NCI-H2081 treated with DMSO at 0.1 percent for 48 hours (cell line): ENCODE measurements at places on chromosomes 4 and X.

- no peak for DNase-seq
Observed at GRCh38 chrX:107709266-107709806, 66.3 kb downstream of the TSC22D3 start.

- DNase-seq = no peak
Observed at GRCh38 chr4:167721617-167722486, 370.5 kb upstream of the ANXA10 start.

DNA sequence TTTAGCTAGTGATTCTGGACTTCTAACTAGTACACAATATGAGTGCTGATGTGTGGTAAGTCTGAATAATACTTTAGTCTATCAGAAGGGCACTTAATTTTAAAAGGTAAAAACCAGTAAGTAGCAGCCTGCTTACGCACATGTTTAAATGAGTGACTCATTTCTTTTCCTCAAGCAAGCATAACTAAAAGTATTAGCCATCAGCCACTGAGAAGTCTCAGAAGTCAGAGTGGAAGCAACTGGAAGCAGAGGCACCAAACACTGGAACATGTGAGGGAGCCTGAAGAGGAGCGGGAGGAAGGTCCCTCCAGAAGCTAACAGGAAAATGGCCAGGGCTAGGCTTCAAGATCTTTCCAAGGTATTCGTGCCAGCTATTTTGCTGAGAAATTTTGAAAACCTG is 257.7 kb downstream of the RAPGEF2 start:
- DNase-seq = no peak

- no peak for DNase-seq
Observed at GRCh38 chr4:151519728-151520415, 110.9 kb downstream of the FHIP1A start.

GRCh38 chr4:163171590-163171989 is 4.9 kb upstream of the NAF1 start:
- DNase-seq = no peak

- DNase-seq = no peak
Observed at GRCh38 chr4:117637347-117637746, 396.9 kb upstream of the NDST3 start.

GRCh38 chr4:186765673-186766546 is 42.3 kb upstream of the FAT1 start:
- no peak for DNase-seq

DNA sequence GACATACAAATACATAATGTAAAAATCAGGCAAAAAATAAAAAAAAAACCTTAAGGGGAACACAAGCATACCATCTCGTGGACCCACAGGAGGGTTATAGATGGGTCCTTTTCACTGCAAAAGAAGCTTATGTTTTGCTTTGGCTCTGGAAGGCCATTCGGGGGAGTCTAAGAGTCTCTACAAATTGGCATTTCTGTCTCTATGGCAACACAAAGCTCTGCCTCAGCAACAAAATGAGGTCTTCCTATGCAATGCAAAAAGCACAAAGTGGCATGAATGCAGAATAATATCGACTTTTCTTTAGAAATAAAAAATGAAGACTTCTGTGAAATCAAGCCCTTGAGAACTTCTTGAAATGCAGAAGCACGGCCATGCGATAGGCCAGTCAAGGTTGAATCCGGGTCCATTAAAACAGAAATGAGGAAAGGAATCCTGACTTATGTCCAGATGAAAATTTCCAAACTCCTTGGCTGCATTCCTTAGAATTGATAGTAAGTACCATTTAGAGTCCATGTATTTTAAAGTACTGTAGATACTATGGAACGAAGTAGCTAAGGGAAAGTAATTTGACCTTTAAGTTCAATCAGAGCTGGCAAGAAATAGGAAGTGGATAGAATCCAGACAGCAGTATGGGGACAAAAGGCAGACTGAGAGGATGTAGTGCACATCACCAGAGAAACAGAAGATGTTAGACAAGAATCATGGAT is 63.7 kb upstream of the PDLIM3 start:
- no peak for DNase-seq

DNA sequence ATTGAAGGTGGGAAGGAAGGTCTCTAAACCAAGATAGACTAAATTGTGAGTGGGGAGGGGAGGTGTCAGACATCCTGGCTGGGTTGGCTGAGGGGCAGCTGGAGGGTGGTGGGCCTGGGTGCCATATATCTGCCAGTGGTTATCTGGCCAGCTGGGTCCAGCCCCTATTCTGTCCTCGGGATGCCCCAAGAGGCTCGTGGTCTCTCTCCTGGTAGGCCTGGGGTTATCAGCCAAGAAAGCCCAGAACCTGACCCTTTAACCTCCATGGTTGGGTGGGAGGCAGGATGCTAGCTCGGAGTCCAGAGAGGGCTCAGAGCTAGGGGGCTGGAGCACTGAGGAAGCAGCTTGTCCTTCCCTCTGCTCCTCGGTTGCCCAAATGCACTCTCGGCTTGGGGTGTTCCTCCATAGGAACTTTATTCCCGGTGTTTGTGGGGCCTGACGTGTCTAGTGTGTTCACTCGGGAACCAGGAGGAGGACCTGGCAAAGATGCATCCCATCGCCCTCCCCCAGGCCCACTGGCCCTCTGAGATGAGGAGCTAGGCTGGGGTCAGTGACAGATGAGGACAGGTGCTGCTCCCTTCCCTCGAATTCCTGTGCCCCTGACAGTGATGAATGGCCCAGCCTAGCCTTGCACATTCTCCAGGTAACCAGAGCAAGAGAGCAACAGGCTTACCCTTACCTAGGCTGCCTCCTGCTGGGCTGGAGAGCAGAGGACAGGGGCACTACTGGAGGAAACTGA is 5.2 kb upstream of the EFNB1 start:
- DNase-seq = no peak

DNA sequence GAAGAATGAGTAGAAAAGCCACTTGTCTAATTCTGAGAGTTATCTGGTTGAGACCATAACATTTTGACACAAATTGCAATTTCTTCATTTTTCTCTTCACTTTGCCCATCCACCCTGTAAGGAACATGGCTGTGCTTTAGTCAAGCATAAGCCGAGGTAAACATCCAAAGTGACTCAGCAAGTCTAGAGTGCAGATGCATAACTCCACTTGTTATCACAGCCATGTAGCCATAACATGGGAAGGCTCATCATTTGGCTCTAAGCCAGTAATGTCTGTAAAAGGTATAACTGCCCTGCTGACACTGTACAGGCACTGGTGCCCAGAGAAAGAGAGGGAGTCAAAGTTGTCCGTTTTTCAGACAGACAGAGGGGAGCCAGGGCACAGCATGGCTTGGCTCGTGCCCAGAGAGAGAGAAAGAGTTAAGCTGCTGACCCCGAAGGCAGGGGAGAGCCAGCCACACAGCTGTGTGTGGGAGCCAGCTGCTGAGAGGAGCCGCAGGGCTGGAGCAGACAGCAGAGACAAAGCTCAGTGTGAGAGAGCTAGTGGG is 76.9 kb upstream of the EXOC1L start:
- no peak for DNase-seq

- DNase-seq = no peak
Observed at GRCh38 chr4:74934016-74934831, 1.3 kb downstream of the PARM1 start.

GRCh38 chrX:27966492-27966891 is 14.8 kb downstream of the DCAF8L1 start:
- DNase-seq = no peak

DNA sequence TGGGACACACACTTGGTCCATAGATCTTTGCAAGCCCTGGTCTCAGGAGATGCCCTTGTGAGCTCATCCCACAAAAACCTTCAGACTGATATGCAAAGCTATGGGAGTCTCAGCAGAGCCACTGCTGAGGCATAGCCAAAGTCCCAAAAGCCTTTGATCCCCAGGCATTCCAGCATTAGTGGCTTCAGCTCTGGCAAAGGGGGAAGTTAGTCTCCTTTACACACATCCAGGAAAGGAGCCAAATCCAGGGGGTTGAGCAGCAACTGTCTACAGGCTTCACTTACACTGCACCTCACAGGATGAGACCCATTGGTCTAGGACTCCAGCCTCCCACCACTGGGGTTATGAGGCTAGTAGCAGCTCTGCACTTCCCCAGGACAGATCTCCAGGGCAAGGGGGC is 14.0 kb downstream of the PF4 start:
- no peak for DNase-seq

DNA sequence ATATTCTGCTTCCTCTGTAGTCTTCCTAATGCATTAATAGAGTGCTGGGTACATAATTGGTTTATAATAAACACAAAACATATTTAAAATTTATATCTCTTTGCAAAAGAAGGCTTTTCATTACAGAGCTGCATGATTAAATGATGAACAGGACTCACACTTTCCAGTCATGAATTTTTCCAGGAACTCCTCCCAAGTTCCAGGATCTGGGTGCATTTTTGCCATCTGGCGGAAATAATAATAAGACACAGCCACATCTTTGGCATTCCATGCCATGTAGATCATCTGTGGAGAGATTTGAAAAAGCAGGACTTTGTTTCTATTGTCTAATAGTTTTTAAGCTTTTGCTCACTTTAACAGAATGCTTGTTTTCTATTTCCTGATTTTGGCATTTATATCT is 40.2 kb upstream of the SULT1B1 start:
- no peak for DNase-seq

DNA sequence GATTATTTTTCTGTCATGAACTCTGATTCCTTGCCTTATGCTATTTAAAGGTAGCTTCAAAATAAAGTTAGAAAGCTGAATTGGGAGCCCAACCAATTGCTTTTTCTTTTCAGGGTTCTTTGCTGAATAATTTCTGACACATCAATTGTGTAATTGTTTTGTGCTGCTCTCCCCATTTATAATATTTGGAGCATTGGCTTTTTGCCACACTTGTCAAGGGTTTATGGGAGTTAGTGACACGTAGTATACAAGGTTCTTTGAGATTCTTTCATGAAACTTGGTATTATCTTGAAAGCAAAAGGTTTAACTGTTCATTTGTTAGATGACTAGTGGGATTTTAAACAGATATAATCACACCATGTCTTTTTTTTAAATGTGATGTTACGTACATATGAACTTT is 80.9 kb downstream of the POLA1 start:
- DNase-seq = no peak

- DNase-seq = no peak
Observed at GRCh38 chrX:101977106-101977505, 45.3 kb upstream of the ZMAT1 start.

DNA sequence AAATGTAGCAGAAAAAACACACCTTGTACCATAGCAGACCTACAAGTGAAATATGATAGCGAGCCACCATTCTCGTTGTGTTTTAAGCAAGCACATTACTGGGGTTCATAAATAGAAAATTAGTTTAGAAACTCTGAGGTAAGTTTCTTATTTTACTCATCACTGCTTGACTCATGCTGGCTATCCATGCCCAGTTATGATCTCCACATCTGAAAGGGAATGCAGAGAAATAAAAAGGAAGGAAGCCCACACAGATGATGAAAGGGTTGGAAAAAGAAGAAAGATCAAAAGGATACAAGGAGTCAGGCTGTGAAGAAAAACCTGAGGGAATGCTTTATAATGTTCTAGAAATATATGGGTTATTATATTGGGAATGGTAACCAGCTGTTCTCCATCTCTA is 54.5 kb downstream of the CAMK2D start:
- no peak for DNase-seq

- DNase-seq = no peak
Observed at GRCh38 chr4:83390944-83391343, 56.3 kb upstream of the HPSE start.
